ENCODE measurements at places on chromosomes 13 and 19.

GRCh38 chr13:111584101-111584672, 263.7 kb downstream of the TEX29 start:
- DNase-seq, result no peak

GRCh38 chr19:48171710-48172109, 1.2 kb downstream of the ZSWIM9 start:
- DNase-seq, result no peak

DNA sequence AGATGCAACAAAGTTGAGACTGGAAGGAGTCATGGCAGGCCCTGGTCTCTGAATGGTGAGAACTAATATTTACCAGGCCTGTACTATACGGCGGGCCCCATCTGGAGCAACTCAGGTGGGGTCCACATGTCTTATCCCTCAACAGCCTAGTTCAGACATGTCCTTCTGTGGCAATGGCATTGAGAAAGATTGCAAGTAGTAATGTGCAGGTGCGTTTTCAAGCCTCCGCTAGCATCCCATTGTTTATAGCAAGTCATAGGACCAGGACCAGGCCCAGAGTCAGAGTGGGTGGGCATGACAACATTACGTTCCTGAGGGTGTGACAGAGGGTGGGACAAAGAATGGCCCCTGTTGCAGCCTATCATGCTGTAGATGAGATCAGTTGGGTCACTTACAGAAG, 541.1 kb downstream of the EFNB2 start:
- DNase-seq, result no peak

GRCh38 chr19:5950741-5951140, 27.2 kb downstream of the RANBP3 start:
- no peak for DNase-seq

GRCh38 chr19:31254180-31254551, 95.1 kb downstream of the TSHZ3 start:
- no peak for DNase-seq

GRCh38 chr13:111267784-111268183, 52.7 kb upstream of the TEX29 start:
- DNase-seq, result no peak

DNA sequence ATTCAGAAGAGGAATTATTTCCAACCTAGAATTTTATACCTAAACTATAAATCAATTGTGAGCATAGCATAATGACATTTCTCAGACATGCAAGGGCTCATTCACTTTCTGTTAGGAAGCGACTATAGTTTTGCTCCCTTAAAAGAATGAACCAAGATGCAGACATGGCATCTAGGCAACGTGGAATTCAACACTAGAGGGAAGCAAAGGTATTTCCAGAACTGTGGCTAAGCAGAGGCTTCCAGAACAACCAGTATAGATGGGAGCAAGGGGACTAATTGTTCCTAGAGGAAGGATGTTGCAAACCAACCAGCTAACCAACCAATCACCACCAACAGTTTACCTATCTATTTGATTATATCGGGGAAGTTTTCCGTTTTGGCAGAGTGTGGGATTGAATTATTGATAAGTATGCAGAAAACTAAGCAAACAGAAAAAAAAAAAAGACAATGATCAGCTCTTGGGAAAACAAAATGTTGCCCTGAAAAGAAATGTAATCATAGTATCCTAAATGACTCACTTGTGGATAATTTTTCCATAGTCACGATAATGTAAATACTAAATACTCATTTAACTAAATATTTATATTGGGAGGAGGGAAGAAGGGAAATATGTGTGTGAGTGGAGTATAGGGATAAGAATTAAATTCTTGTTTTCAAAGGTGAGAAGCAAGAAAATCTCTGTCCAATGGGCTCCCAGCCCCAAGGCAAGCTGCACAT, 21.1 kb downstream of the ARL11 start:
- DNase-seq, result no peak

GRCh38 chr19:42512743-42513304, 15.5 kb downstream of the CEACAM1 start:
- DNase-seq, result no peak

DNA sequence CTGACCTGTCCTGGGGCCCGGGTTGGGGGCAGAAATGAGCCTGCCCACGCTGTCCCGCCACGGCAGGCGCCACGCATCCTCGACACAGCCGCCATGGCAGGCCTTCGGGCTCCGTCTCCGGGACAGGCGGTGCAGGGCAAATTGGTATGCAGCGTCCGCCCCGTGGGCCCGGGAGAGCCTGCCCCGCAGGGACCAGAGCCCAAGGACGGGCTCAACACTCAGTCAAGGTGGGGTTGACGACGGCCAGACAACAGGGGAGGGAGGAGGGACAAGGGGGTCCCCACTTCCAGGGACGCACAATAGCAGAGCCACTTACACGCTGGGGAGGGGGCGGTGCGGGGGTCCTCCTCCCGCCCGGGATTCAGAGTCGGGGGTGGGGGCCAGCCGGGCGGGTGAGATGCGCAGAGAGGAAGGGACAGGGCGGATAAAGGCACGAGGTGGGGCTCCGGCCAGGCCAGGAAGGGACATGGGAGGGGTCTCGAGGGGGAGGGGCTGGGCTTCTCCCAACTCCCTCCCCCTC, 1.2 kb downstream of the CTXN1 start:
- no peak for DNase-seq

DNA sequence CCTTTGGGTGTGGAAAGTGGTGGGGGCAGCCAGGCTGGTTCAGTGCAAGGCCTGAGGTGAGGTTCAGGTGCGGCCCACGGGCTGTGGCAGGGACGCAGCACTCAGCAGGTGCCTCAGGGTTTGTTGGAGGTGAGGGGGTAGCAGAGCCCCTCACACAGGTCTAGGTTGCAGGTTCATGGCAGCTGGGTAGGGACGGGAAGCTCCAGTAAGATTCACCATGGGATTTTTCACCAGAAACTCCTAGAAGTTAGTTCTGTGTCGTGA, 14.0 kb downstream of the MCF2L start:
- DNase-seq, result no peak

GRCh38 chr19:1266129-1266915, 2.8 kb upstream of the CIRBP start:
- no peak for DNase-seq

GRCh38 chr13:57632276-57633140, 964 bp downstream of the PCDH17 start:
- DNase-seq, result no peak

DNA sequence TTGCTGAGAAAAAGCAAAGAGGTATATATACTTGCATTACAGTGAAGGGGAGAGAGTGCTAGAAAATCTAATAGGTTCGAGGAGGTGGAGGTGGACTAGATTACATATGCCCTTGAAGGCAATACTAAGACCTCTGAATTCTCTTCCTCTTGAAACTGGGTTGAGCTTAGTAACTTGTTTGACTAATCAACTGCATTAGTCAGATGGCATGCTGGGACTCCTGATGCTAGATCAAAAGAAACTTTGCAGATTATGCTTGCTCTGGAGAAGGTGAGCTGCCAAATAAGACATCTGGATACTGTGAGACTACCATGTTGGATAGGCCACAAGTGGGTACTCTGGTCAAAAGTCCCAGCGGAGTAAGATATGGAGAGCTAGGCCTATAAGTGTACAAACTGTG, 331.3 kb downstream of the KLF5 start:
- no peak for DNase-seq

- no peak for DNase-seq
Observed at GRCh38 chr19:48461982-48462655, 6.7 kb downstream of the KCNJ14 start.
